Sigmoid colon (tissue), 7 donors: ENCODE measurements at places on chromosomes 5 and 9.

GRCh38 chr5:148290271-148291195 is 21.7 kb upstream of the SPINK7 start:
- no peak for DNase-seq

DNA sequence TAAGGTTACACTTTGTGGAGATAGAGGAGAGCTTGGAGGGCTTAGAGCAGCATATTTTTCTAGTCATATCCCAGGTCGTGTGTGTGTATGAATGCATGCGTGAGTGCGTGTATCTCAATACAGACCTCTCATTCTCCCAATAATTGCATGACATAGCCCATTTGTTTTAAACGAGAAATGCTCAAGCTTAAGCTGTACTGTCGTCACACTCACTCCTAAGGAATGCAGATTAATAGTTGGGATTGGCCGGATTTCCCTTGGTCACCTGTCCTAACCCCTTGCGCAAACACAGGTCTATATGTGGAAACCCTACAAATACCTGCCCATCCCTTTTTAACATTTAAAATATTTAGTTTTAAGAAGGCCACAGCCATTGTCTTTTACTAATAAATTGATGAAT is 165.8 kb downstream of the SEMA5A start:
- DNase-seq, result no peak

- DNase-seq, result no peak
These were observed 1696.0 kb upstream of the CDH9 start for GRCh38 chr5:28734396-28734795.

DNA sequence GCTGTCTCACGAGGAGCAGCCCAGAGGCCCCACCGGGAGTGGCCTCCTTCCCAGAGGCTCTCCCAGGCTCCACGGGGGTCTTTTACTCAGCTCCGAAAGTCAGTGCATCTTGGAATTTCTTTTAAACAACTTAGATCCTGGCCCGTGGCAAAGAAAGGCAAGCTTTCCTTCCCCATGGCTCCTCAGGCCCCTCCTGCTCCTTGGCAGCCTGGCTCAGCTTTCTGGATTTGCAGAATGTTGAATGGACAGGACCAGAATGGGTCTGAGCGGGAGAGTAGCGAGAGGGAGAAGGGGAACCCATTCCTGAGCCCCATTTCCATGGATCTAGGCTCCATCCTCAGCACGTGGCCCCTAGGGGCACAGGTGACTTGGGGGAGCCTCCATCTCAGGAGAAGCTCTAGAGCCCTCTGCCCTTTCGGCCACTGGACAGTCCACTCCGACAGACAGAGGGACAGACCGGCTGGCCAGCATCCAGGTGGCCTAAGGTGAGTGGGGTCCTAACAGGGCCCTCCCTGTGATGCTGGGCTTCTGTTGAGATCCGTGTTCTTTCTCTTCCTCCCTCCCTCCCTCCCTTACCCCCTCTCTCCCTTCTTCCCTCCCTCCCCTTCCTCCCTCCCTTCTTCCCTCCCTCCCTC is 173.9 kb upstream of the PPP1R26 start:
- DNase-seq, result no peak

- no peak for DNase-seq
These were observed 113.3 kb downstream of the MAPKAP1 start for GRCh38 chr9:125593581-125594222.

DNA sequence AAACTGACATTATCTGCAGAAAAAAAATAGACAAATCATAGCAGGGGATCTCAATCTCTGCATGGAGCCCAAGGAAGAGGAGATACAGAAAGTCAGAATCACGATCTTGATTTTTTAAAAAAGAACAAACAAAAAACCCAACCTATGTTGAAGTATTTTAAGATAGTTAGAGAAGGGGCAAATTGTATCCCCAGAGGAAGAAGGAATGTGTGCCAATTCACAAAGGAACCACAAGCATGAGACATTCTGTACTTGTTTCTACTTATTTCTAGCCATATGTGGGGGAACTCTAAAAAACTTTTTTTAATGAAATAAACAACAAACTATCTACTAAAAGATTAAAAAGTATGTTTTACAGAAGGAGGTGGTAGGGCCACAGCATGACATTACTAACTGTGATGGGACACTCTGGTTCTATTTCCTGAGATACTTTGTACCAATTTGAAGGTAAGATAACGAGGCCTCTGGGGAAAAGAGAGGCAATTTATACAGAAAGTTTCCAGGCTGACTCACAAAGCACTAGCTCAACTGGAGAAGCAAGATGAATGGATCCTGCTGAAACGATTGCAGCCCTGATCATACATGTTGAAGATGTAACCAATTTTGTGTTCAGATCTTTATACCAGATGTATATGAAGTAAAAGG is 22.5 kb downstream of the RANBP3L start:
- DNase-seq, result no peak

GRCh38 chr5:163915481-163915961 is 410.1 kb downstream of the MAT2B start:
- DNase-seq, result no peak

DNA sequence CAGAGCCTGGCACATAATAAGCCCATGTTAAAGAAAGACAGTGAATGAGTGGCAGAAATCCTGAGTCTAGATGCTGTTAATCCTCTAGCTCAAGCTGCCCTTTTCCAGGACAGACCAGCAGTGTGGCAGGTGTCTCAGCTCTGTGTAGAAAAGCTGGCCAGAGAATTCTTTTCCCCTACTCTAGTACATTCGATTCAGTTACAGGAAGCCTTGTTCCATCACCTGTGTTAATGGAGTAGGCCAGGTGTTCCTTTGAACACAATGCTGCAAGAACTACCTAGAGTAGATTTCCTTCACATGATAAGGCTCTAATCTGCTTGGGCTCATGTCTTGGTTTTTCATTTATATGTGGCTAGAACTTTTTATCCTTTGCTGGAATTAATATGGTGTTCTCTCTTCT is 52.5 kb downstream of the NUP214 start:
- DNase-seq, result no peak

GRCh38 chr9:87840134-87840533 is 42.5 kb upstream of the SPATA31E1 start:
- no peak for DNase-seq

- no peak for DNase-seq
These were observed 148.2 kb upstream of the CHD1 start for GRCh38 chr5:99076723-99077640.
